ENCODE measurements at places on chromosomes 4 and X.
A peak's percentile ranks its signal among the peaks of the same experiment; 100 is the strongest.

GRCh38 chr4:75940692-75941253 lies at the start of gene NAAA:
NAAA (minus strand) TSS chr4:75941013; CDS start chr4:75940949, 64 bp downstream.
- peak; percentile 76 for DNase-seq

DNA sequence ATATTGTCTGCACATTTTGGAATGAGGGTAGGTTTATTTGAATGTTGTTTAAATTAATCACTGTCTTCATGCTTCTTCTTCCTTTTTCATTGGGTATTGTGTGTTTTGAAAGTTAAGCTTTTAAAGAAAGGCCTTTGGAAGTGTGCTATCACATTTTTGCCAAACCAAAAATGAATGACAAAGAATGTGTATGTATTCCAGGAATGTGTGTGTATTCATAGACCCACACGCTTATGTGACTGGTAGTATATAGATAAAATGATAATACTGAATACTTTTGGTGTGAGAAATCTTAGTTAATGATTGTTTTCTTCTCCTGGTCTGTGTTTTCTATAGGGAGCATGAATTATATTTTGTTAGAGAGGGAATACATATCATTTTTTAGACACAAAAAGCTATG lies 404.4 kb downstream of the TLL1 start:
- no peak for DNase-seq

- no peak for DNase-seq
Measured at GRCh38 chr4:25020236-25020635, 10.5 kb downstream of the LGI2 start.

- peak; percentile 1 for DNase-seq
Measured at GRCh38 chrX:41837270-41837944, 85.9 kb downstream of the CASK start.

GRCh38 chr4:142940425-142941330 lies 94.6 kb upstream of the INPP4B start:
- no peak for DNase-seq

DNA sequence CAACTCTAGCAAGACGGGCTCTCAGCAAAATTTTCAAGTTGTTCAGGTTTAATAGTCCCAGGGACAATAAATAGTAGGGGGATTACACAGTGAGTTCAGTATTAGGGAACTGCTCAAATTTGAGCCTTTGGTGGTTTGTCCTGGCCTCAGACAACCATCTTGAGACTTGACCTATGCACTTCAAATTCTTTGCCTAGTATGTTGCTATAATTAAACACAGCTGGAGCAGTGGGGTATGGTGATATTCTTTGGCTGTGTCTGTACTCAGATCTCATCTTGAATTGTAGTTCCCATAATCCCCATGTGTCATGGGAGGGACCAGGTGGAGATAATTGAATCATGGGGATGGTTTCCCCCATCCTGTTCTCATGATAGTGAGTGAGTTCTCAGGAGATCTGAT lies 43.3 kb upstream of the TEX13A start:
- DNase-seq, result no peak

GRCh38 chr4:112852601-112853000 lies 196.9 kb upstream of the ANK2 start:
- DNase-seq, result no peak

DNA sequence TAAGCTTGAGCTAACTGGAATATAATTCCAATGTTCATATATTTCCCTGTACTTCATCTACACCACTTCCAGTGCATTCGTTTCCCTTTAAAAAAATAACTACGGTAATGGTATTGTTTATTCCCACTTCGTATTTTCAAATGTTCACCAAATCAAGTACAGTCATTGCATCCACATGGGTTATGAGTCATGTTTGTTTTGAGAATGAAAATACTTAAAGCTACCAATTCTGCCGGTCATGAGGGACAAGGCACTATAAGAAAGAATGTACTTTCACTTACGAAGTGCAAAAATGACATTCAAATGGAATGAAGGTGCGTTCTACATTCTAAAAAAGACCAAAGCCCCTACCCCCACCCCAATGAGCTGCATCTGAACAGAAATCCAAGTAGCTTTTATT lies 174.4 kb upstream of the FGF13 start:
- no peak for DNase-seq

GRCh38 chrX:74925225-74926088 lies at the start of gene NEXMIF:
NEXMIF (minus strand) TSS chrX:74925452.
- no peak for DNase-seq

DNA sequence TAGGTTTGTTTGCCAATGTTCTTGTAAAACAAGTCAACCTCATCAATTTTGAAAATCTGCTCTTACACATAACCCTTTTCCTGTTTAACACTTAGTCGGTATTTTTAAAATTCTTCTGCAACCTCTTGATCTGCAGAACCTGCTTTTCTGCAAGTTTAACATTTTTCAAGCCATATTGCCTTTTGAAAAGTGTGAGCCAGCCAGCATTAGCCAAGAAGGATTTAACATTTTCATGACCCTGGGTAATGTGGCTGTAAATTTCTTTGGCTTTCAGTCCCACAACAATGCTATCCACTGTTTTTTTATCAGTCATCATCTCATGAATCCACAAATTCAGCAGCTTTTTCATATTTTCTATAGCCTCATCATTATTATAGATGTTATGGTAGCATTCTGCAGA lies 956.5 kb downstream of the FAT4 start:
- no peak for DNase-seq

- DNase-seq, result no peak
Measured at GRCh38 chrX:23935106-23935505, 27.3 kb downstream of the CXorf58 start.

DNA sequence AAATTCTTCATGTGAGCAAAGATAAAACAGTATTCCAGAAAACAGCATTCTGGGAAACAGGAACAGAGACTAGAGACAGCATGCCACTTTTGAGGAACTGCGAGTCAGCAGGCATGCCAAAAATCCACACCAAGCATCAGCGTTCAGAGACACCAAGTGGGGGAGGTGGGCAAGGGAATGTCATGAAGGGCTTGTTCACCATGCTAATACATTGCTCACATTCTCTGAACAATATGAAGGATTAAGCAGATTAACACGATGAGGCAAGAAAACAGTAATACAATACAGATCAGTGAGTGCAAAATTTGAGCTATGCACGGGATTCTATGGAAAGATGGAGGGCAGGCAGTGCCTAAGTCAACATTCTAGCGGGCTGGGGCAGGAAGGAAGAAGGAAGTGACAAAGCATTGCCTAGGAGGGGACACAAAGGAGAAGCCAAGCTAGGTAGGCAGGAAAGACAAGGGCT lies 278.3 kb downstream of the FBXW7 start:
- DNase-seq, result no peak

GRCh38 chr4:143337600-143338287 lies 1.1 kb downstream of the GAB1 start:
- DNase-seq, result no peak

DNA sequence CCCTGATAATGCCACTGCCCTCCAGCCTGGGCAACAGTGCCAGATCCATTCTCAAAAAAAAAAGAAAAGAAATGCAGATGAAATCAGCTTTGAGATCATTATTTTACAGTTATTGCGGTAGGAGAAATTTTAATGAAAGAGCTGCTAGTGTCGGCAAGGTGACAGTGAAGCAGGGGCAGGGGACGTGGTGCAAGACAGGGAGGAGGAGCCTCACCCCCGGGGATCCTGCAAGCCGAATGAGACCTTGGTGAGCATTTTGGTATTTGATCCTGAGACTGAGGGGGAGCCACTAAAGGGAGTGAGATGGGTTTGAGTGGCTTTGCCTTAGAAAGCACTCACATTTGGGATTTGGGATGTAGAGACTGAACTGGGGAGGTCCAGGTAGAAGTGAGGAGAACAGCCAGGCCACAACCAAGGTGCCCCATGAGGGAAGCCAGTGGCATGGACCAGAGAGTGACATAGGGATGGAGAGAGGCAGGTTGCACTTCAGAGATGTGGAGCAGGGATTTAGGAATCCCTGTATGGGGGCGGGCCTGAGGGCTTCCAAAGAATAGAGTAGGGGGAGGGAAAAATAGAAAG lies 23.6 kb downstream of the RBM10 start:
- no peak for DNase-seq

GRCh38 chrX:133668225-133668931 lies 253.1 kb upstream of the GPC4 start:
- DNase-seq, result no peak

- DNase-seq, result no peak
Measured at GRCh38 chrX:150363561-150364346, 637 bp downstream of the MAMLD1 start.

- DNase-seq, result no peak
Measured at GRCh38 chr4:157576671-157577217, 356.2 kb downstream of the GRIA2 start.

- DNase-seq, result no peak
Measured at GRCh38 chrX:725971-726370, 95.4 kb downstream of the SHOX start.

GRCh38 chrX:41785685-41786084 lies 61.7 kb downstream of the GPR82 start:
- no peak for DNase-seq

GRCh38 chr4:111693758-111694157 lies 451.5 kb upstream of the FAM241A start:
- no peak for DNase-seq

DNA sequence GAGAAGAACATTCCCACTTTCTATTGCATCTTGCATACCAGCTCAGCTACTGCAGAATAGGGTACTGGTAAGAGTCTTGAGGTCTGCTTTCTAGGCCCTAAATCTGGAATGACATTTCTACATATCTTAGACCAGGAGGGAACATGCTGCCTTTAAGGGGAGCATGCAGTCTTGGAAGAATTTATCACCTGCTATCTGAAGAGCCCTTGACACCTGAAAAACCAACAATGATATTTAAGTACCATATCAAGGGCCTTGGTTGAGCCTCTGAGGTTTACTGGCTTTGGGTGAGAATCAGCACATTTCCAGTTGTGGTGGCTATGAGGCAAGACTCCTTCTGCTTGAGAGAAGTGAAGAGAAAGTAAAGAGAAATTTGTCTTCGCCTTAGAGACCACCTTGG lies 436.8 kb upstream of the SPANXN1 start:
- no peak for DNase-seq

DNA sequence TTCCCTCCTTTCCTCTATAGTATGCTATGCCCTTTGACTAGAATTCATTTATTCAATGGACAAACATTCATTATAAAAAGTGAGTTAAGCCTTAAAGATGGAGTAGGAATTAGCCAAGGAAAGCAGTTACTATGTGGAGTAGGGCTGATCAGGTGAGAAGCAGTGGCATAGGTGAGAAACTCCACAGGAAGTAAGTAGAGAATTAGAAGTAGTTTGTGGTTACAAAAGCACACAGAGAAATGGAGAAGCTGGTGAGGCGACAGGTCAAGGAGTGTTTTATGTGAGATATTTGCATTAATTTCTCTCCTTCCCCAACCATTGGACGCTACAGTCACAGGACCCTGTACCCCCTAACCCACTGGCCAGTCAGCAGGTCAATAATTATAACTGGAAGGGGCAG lies 30.6 kb downstream of the SETD7 start:
- peak; percentile 38 for DNase-seq

DNA sequence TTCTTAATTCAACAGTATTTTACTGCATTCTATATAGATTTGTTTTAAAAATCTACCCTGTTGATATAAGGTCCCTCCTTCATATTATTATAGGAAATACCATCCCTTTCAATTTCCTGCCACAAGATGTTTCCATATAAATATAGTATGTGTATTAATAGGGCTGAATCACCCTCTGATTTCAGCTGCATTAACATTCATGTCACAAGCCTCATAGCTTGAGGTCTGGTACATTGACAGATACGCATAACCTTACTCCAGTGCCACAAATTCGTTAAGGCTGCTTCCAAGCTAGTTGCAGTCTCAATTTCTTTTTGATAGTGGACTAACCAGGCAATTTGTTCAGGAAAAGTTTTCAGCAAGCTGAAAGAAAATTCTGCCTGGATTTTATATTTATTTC lies 128.4 kb downstream of the KLHL34 start:
- no peak for DNase-seq

DNA sequence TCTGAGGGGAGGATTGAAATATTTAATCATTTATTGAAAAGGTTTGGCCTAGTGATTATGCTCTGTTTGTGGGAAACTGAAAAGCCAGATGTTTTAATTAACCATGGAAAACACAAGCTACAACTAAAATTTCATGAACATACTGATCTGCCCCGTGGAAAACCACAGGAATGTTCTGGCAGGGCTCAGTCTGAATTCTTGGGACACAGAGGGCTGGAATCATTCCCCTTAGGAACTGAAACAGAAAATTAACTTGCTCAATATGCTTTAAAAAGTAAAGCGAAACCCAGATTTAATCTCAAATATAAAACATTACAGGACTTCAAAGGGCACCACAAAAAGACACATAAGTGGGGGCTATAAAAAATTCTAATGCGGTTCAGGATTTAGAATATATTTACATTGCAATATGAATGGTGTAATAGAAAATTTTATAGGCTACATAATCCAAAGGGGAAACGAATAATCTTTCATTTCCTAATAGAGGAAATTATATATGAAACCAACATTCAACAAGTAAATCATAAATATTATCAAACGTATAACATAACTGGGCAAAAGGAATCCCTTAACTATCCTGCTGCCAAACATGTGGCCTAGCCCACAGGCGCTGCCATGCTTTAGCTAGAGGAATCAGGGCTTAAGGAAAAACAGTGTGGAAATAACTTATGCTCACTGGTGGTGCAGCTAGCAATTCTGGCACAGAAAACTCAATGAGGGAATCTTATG lies 70.9 kb downstream of the APBB2 start:
- no peak for DNase-seq

- no peak for DNase-seq
Measured at GRCh38 chrX:149720021-149720689, 8.3 kb downstream of the MAGEA11 start.

- no peak for DNase-seq
Measured at GRCh38 chr4:140736669-140737343, 19.4 kb downstream of the TBC1D9 start.

DNA sequence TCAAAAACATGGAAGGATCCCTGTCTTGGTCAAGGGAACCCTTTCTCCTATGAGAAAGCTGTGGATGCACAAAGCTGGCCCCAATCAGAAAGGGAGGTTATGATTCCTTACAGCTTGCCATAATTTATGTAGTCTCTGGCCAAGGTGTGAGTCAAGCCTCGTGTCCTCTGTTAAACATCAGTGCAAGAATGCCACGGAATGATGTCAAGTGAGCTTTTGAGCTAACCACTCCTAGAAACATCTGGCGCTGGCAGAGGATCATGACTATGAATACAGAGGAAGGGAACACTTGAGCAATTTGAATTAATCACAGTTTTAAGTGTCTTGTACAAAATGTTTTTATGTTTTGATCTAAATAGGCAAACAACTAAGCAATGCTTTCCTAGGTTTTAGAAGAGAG lies 51.5 kb upstream of the RAP2C start:
- no peak for DNase-seq

DNA sequence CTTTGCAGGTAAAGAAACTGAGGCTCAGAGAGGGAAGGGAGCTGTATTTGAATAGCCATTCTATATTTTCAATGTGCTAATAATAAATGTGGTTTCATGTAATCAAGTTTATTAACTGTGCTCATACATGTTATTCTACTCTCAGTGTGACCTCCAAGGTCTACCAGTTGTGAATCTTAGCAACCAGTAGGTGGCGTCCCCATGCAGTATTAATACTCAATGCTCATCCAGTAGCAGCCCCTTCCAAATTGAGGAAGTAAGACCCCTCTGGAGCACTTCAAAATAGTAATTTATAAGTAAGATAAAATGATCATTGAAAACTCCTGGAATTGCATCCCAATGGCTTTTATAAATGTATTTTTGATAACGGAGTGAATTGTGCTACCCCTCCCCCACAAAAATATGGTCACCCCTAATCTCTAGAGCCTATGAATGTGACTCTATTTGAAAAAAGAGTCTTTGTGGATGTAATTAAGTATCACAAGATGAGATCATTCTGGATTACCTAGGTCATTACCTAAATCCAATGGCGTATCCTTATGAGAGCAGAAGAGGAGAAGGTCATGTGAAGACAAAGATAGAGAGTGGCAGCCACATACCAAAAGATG lies 20.4 kb upstream of the SEPSECS start:
- peak; percentile 27 for DNase-seq
